ENCODE measurements at places on chromosomes 7 and 10. TPM values are rescaled to one million over a fixed set of nuclear protein-coding genes. Genes with fewer than 3 reads are reported as not detected.

The TEX36 gene
- total RNA-seq = not detected

The CRYGN gene
- not detected for total RNA-seq

The LRRN3 gene
- total RNA-seq = 108 TPM

- DNase-seq = peak; percentile 20
Measured at GRCh38 chr7:42236976-42237810, at the start of gene GLI3. TSS of gene GLI3 (minus strand) at chr7:42237209. CDS start at chr7:42223253, 13,956 bp downstream.

DNA sequence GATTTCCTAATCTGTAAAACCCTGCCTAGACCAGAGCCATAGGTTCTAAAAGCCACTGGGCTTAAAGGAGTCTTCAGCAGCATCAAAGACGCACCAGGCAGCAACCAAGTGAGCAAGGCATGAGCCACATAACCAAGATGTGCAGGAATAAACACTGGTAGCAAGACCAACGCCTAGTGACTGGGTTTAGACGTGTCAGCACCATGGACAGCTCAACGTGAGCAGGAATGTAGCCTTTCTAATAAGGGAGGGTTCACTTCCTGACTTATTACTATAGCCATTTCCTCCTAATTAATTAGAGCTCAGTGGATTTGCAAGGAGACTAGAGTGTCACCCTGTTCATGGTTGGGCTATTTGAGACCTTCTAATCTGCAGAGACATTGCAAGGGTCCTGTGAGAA is 223.7 kb downstream of the LHFPL3 start:
- no peak for DNase-seq

The GNAT3 gene
- 2.1 TPM for total RNA-seq

The NPSR1 gene
- 4.4 TPM for total RNA-seq

DNA sequence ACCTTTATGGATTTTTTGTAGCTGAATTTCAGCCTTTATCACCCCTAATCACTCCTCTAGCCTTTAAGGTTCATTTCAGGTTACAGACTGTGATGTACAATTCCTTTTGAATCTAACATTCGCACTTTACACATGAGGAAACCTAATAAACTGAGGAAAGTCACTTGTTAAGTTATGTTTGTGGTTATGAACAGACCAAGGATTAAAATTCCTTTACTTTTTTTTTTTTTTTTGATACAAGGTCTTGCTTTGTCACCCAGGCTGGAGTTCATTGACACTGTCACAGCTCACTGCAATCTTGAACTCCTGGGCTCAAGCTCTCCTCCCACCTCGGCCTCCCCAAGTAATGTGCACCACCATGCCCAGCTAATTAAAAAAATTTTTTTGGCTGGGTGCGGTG is 3.6 kb downstream of the MCU start:
- no peak for DNase-seq

The SAMD9 gene
- total RNA-seq = 1.5 TPM

DNA sequence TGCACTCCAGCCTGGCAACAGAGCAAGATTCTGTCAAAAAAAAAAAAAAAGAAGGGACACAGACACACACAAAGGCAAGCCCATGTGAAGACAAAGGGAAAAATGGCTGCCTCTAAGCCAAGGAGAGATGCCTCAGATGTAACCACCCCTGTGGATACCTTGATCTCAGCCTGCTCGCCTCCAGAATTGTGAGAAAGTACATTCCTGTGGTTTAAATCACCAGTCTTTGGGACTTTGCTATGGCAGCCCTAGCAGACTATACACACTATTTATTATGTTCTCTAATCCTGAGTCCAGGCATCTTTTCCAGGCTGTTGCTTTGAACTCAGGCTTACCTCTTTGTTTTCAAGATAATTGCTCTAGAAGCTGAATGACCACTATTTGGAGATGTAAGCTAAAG is 494.3 kb downstream of the GALNT17 start:
- DNase-seq = no peak

The OR2A42 gene
- total RNA-seq = 0.45 TPM

The PLAU gene
- 1.00 TPM for total RNA-seq

GRCh38 chr10:73552819-73553715 is 38.1 kb downstream of the USP54 start:
- peak; percentile 17 for DNase-seq

The CABCOCO1 gene
- total RNA-seq = 2.0 TPM

The ASB10 gene
- total RNA-seq = not detected

GRCh38 chr7:129386506-129386905 is 47.7 kb upstream of the STRIP2 start:
- no peak for DNase-seq

GRCh38 chr7:74364061-74364460 is 74.9 kb downstream of the CLIP2 start:
- DNase-seq = no peak

DNA sequence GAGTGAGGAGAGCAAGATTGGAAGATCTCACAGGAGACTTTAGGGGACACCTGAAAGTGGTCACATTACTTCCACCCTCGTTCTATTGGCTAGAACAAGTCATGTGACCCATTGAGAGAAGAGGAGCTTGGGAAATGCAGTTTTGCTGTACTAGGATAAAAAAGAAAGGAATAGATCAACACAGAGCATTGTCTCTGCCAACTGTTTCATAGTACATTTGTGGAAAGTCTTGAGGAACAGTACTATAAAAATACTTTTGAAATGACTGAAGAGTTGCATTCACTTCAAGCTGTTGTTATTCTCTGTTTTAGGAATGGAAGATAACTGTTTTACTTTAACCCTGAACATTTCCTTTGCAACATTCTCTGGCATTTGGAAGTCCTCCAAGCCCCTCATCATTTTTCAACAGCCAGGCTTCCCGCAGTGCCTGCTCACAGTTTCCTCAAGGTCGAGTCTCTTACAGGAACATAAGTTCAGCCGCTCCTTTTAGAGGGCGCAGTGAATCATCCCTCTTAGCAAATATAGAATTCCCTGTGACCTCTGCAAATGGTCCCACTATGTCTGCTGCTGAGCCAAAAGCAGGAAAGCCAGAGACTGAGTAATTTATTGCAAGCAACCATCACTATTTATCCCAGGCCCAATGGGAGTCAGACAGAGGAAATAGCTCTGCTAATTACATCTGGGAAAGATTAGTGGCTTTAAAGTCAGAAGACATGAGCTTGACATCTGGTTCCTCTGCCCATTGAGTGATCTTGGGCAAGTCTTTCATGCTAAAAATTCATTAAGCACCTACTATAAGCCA is 40.7 kb downstream of the MRPL32 start:
- peak; percentile 2 for DNase-seq

The PVRIG gene
- total RNA-seq = not detected

DNA sequence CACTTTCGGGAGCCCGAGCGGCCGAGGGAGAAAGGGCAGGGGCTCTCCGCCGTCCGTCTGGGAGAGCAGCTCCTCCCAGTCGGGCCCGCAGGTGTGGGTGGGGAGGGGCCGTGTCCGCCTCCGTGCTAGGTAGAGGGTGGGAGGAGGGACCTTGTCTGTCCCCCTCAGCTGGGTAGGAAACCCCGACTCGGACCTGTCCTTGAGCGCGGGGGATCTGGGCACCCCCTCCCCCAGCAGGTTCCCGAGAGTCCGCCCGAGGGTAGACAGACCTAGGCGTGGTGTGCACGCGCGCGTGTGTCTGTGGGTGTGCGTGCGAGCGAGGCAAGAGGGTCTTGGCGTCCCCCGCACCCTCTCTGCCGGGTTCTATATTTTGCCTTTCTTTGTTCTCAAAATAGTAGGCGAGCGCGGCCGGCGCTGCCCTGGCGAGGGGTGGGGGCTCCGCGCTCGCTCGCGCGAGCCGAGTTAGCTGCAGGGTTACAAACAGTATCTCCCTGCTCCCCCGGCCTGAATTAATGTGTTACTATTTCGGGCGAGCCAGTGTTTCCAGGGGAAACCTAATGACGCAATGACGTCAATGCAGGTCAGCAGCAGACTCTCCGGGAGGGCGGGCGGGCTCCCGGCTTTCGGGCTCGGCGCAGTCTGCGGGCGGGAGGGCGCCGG is 73.9 kb upstream of the LEP start:
- peak; percentile 95 for DNase-seq

GRCh38 chr7:93877742-93878141 is 12.8 kb downstream of the TFPI2 start:
- no peak for DNase-seq

DNA sequence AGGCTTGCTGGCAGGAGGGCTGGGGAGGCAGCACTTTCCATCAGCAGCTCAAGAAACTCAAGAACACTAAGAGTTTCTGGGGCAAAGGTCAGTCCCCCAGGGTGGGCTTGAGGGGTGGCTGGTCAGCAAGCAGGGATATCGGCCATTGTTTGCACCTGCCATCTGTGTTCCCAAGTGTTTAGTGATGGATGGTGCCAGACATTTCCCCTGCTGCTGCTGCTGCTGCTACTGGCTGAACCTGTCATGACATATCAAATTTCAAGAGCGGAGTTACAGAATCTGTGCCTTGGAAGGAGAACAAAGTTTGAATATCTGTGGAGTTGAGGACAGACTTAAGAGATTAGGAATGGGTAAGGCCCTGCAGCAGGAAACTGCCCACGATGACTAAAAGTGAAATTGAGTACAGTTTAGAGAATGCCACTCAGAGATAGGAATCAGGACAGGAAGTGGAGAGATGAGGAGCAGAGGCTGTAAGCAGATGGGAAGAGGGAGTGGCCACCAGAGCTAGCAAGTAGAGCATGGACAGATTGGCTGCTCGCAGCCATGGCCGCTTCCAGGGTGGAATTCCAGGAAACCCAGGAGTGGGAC is 39.2 kb upstream of the PPP1R3C start:
- no peak for DNase-seq

GRCh38 chr7:124633740-124634139 is 131.9 kb downstream of the GPR37 start:
- no peak for DNase-seq

- DNase-seq = no peak
Measured at GRCh38 chr10:36711361-36711760, 414.0 kb upstream of the ANKRD30A start.

The TFPI2 gene
- total RNA-seq = 1.4 TPM

DNA sequence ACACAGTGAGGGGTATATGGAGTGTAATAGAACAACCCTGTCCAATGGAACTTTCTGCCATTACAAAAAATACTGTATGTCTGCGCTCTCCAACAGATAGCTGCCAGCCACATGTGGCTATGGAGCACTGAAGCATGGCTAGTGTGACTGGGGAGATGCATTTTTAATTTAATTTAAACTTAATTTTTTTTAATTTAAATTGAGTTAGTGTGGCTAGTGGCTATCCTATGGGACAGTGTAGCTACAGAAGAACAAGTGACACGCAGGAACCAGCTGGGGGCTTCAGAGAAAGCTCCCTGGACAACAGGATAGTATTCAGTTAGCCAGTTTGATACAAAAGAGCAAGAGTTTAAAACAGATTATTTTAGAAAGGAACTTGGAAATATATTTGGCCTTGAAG is 408.0 kb downstream of the THSD7A start:
- no peak for DNase-seq

The ITGA8 gene
- 19.8 TPM for total RNA-seq

DNA sequence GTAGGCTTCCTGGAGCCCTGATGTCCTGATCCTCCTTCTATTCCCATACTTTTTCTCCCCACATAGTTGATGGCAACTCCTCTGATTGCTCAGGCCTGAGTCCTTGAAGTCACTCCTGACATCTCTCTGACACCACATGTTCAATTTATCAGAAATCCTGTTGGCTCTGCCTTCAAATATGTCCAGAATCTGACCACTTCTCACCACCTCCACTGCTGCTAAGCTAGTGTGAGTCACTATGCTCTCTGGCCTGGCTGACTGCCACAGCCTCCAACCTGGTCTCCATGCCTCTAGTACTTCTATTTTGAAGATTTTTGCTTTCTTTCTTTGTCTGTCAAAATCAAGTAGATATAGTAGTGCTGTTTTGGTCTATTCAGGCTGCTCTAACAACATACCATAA is 53.0 kb downstream of the TMEM229A start:
- no peak for DNase-seq

- no peak for DNase-seq
Measured at GRCh38 chr10:77566914-77567566, 70.6 kb downstream of the KCNMA1 start.

The FAM221A gene
- total RNA-seq = 15.2 TPM

The PILRA gene
- total RNA-seq = 3.3 TPM

The IL2RA gene
- total RNA-seq = not detected

DNA sequence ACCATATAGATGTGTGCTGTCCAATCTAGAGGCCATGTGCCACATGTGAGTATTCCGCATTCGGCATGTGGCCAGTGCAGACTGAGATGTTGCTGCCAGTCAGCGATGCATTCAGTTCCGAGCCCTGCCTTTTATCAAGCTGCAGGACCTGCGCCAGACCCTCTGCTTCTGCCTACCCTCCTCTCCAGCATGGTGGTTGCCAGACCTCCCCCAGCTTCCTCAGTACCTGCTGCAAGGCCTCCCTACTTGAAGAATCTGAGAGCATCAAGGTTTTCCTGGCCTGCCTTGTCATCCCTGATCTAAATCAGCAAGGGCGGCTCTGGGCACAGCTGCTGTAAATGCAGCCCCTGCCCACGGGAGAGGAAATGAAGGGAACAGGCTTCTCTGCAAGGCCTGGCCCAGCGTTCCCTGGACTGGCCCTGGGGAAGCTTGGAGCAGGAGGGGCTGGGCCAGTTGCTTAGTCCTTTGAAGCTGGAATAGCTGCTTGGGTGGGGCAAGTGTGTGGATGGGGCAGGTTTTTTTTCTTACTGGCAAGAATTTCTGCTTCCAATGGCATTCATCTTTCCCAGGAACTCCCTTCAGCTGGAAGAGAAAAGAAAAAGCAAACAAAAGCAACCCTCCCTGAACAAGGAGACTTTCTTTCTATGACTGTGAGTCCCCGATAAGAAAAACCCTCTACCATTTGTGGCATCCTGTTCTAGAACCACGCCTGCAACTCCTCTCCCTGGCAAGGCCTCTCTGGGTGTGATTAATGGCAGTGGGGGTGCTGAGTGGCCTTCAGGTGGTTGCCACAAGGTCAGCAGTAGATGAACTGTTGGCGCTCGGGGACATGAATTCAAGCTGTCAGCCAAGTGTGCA is 93.0 kb downstream of the NHLRC2 start:
- no peak for DNase-seq

GRCh38 chr10:13632884-13633440 is 46.2 kb downstream of the PRPF18 start:
- DNase-seq = no peak

DNA sequence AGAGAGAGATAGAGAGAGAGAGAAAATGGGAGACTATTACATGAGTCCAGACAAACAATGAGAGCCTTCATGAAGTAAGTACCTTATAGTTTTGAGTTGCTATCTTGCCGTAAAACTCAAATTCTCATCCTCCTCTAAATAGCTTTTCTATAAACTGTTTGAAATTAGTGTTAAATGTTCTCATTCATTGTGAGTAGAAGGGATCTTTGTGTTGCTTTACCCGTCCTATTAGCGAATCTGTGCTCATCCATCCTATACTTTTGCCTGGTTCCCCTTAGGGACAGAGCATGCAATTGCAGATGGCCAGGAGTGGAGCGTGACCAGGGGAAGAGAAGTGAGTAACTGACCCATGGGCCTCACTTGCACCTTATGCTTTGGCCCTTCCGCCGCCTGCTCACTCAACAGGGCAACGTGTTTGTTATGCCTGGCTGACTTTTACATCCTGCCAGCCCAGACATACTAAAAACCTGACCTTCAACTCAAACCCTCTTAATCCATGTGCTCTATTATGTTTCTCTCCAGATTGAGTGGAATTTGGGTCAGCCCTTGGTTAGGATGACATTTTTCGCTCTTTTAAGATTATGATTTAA is 244.2 kb upstream of the YAE1 start:
- no peak for DNase-seq

The MCM10 gene
- total RNA-seq = 6.4 TPM

All from cerebellum (tissue), 4 donors.